ENCODE measurements at places on chromosomes 4 and X. TPM values are rescaled to one million over a fixed set of nuclear protein-coding genes. Genes with fewer than 3 reads are reported as not detected.

GRCh38 chr4:52269761-52270160 is 218.7 kb downstream of the SPATA18 start:
- H3K4me3 ChIP-seq = no peak overlapping the region
- no peak overlapping the region for H3K27ac ChIP-seq
- H3K4me1 ChIP-seq = no peaks in the 10 kb centered on the region

- no peaks in the 10 kb centered on the region for H3K4me1 ChIP-seq
These were observed 59.5 kb downstream of the RHOH start for GRCh38 chr4:40256329-40256728.

GRCh38 chrX:106957856-106958255 is 37.7 kb downstream of the CLDN2 start:
- H3K4me3 ChIP-seq = no peak overlapping the region
- H3K27ac ChIP-seq = no peak overlapping the region
- no peaks in the 10 kb centered on the region for H3K36me3 ChIP-seq
- DNase-seq = no peak

DNA sequence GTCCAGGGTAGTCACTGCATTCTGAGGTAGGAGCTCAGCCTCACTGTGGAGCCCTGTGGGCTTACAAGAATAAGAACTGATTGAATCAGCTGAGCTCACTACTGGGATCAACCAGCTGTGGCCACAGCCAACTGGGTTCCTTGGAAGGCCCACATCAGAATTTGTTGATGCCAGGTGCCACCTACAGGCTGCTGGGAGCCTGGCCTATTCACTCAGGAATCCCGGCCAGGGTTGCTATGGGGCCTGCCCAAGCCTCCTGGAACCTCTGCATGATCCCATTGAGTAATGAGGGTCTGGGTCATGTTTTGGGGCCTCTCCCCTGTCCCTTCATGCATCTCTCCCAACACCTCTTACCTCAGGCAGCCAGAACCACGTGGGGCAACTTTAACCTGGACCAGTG is 53.9 kb upstream of the KIAA1210 start:
- H3K27me3 ChIP-seq = no peaks in the 10 kb centered on the region
- no peak for DNase-seq
- no peaks in the 10 kb centered on the region for H3K36me3 ChIP-seq
- no peak overlapping the region for H3K27ac ChIP-seq
- H3K4me1 ChIP-seq = no peaks in the 10 kb centered on the region

GRCh38 chr4:138835832-138836533 is 179.6 kb upstream of the NOCT start:
- H3K27me3 ChIP-seq = no peaks in the 10 kb centered on the region
- H3K4me3 ChIP-seq = no peak overlapping the region
- no peaks in the 10 kb centered on the region for H3K4me1 ChIP-seq
- H3K36me3 ChIP-seq = no peaks in the 10 kb centered on the region
- no peak overlapping the region for H3K27ac ChIP-seq
- no peak for DNase-seq

GRCh38 chr4:6415031-6415705 is 57.2 kb downstream of the PPP2R2C start:
- H3K4me1 ChIP-seq = no peaks in the 10 kb centered on the region
- no peaks in the 10 kb centered on the region for H3K36me3 ChIP-seq
- no peak overlapping the region for H3K27ac ChIP-seq
- DNase-seq = peak; percentile 20
- no peak overlapping the region for H3K4me3 ChIP-seq
- H3K27me3 ChIP-seq = no peaks in the 10 kb centered on the region

GRCh38 chrX:30865015-30865414 is 24.0 kb downstream of the TAB3 start:
- H3K27me3 ChIP-seq = no peaks in the 10 kb centered on the region
- H3K27ac ChIP-seq = no peak overlapping the region
- no peak for DNase-seq
- peaks cover 2% of the 10 kb centered on the region for H3K4me1 ChIP-seq

DNA sequence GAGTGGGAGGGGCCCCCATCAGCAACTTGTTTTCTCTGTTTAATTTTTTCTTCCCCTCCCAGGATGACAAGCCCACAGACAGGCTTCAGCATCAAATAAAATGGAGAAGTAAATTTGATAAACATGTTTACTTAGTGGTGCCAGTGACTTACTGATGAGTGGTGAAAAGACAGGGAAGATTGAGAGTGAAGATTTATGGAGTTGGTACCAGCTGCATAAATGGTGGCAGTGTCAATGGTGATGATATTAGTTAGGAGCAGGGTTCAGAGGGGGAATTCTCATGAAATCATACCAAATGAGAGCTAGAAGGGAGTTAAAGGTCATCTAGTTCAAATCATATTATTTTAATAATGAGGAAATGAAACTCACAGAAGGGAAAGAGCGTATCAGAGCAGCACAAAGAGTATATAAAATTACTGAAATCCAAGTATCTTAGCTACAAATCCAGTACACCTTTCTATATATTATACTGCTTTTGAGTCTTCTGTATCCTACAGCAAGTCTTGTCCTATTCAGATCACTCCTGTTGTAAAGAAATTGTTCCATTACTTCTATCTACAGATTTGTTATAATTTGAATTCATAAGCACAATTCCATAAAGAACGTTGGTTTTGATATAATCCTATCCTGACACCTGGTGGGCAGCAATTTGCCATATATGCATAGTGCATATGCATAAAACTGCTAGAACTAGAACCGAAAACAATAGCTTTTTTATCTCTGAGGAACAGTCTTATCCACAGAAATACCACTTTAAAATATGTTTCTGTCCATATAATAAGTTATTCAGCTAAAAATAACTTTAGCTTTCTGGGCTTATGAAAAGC is 5.0 kb downstream of the P2RY10 start:
- no peaks in the 10 kb centered on the region for H3K27me3 ChIP-seq
- H3K4me3 ChIP-seq = no peak overlapping the region

DNA sequence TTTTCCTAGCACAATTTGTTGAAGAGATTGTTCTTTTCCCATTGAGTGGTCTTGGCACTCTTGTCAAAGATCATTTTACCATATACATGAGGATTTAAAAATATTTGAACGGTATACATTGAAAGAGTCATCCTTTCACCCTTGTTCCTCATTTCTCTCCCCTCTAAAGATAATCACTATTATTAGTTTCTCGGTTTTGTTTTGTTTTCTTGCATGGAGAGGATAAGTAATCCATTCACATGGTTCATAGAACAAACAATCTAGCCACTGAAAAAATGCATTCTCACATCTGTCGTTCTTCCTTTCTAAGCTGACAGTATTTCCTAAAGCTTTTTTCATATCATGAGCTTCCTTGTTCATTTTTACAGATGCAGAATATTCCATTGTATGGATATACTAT is 39.2 kb upstream of the MSMO1 start:
- H3K4me3 ChIP-seq = no peak overlapping the region
- H3K36me3 ChIP-seq = no peaks in the 10 kb centered on the region
- H3K4me1 ChIP-seq = no peaks in the 10 kb centered on the region
- no peaks in the 10 kb centered on the region for H3K27me3 ChIP-seq
- DNase-seq = no peak

DNA sequence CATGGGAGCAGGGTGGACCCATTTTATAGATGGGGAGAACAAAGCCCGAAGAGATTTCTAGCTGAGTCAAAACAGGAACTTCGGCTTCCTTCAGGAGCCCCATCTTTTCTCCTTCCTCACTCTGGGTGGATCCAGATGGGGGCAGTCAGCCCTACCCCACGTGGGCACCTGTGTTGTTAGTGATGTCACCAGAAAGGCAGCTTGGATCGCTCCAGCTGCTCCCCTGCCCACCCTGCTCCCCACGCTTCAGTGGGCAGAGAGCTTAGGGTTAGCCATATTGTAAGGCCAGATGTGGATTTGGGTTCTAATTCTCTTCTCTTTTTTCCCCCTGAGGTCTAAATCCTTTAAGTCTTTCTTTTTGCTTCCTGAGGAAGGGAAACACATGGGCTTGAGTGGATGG is 132.3 kb upstream of the PJA1 start:
- H3K4me1 ChIP-seq = no peaks in the 10 kb centered on the region
- no peak for DNase-seq
- no peaks in the 10 kb centered on the region for H3K27me3 ChIP-seq
- no peaks in the 10 kb centered on the region for H3K36me3 ChIP-seq
- no peak overlapping the region for H3K4me3 ChIP-seq

Gene SERPINA7
- not detected for total RNA-seq

GRCh38 chrX:37357436-37357835 is 8.3 kb downstream of the PRRG1 start:
- H3K4me3 ChIP-seq = no peak overlapping the region
- H3K4me1 ChIP-seq = no peaks in the 10 kb centered on the region
- H3K36me3 ChIP-seq = no peaks in the 10 kb centered on the region
- DNase-seq = no peak
- no peaks in the 10 kb centered on the region for H3K27me3 ChIP-seq

Gene GAGE2A
- not detected for total RNA-seq

Gene FGFBP2
- 0.84 TPM for total RNA-seq

Gene ARSJ
- 42.4 TPM for total RNA-seq

GRCh38 chr4:142416121-142416520 is 430.0 kb downstream of the INPP4B start:
- H3K4me1 ChIP-seq = no peaks in the 10 kb centered on the region
- no peaks in the 10 kb centered on the region for H3K36me3 ChIP-seq

Gene GPR78
- total RNA-seq = not detected

Gene PDE6B
- total RNA-seq = 2.4 TPM

GRCh38 chr4:122522944-122523343 is 66.4 kb upstream of the IL2 start:
- H3K4me1 ChIP-seq = no peaks in the 10 kb centered on the region
- no peaks in the 10 kb centered on the region for H3K36me3 ChIP-seq
- DNase-seq = no peak
- H3K4me3 ChIP-seq = no peak overlapping the region
- H3K27ac ChIP-seq = no peak overlapping the region
- H3K27me3 ChIP-seq = no peaks in the 10 kb centered on the region

Gene NFKB1
- total RNA-seq = 39.8 TPM

- H3K27me3 ChIP-seq = no peaks in the 10 kb centered on the region
- no peak overlapping the region for H3K4me3 ChIP-seq
- DNase-seq = no peak
These were observed 585.6 kb downstream of the IL1RAPL1 start for GRCh38 chrX:29172880-29173279.

- H3K4me3 ChIP-seq = no peak overlapping the region
- H3K27ac ChIP-seq = no peak overlapping the region
- H3K36me3 ChIP-seq = no peaks in the 10 kb centered on the region
- no peaks in the 10 kb centered on the region for H3K27me3 ChIP-seq
These were observed 59.9 kb downstream of the RTL9 start for GRCh38 chrX:110418316-110419235.

Gene FAM9B
- total RNA-seq = not detected

DNA sequence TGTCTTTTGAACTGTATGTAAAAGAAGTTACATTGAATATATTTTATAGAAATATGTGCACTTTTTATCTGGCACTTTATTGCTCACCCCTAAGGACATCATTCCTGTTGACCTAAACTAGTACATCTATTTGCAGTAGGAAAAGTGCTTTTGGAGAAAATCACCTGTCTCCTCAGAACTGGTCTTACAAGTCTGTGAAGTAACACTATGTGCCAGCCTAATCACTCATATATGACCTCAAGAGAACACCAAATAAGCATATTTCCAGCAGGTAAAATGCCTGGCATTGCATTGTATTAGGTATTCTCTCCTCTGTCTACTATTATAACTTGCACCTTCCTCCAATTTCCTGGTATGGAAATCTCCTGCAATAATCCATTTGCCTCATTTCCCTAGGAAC is 4.0 kb upstream of the GASK1B start:
- H3K27ac ChIP-seq = peak overlapping the region; percentile 84
- no peaks in the 10 kb centered on the region for H3K36me3 ChIP-seq
- H3K27me3 ChIP-seq = no peaks in the 10 kb centered on the region
- H3K4me1 ChIP-seq = peaks cover 7% of the 10 kb centered on the region
- H3K4me3 ChIP-seq = no peak overlapping the region

DNA sequence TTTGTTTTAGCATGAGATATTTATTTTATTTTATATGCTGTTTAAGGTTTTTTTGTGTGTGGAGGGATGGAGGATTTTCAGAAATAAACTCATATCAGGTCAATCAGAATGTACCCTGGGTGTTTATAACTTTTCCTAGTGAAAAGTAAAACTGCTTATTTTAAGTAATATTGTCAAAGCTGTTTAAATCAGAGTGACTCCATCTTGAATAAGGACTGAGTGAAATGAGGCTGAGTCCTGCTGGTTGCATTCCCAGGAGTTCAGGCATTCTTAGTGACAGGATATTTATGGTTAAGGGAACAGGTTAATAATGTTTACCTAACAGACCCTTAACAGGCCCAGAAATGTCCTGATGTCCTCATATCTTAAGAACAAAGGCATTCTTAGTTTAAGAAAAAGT is 1160.9 kb upstream of the PCDH7 start:
- no peaks in the 10 kb centered on the region for H3K27me3 ChIP-seq
- H3K27ac ChIP-seq = no peak overlapping the region
- no peak for DNase-seq
- H3K4me1 ChIP-seq = no peaks in the 10 kb centered on the region
- no peaks in the 10 kb centered on the region for H3K36me3 ChIP-seq

DNA sequence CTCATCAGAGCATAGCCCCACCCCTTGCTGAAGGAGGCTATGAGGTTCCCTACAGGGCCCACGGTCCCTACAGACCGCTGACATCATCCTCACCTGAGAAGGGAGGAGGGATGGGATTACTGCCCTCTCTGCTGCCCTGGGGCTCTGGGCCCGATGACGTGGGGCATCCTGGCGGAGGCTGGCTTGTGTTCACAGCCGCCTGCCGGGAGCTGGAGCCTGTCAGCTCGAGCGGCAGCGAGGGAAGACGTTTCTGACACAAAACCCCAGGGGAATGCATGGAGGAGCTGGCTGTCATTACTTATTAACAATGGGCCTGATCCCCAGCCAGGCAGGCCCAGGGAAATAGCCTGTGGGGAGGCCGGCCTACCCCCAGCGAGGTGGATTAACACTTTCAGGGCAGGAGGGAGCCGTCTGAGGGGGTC is 106.6 kb upstream of the ATP6AP2 start:
- H3K27me3 ChIP-seq = no peaks in the 10 kb centered on the region
- H3K4me3 ChIP-seq = no peak overlapping the region
- H3K36me3 ChIP-seq = no peaks in the 10 kb centered on the region
- H3K4me1 ChIP-seq = no peaks in the 10 kb centered on the region
- H3K27ac ChIP-seq = no peak overlapping the region
- DNase-seq = no peak

Gene CDX4
- not detected for total RNA-seq

GRCh38 chr4:100511896-100512295 is 5.9 kb downstream of the EMCN start:
- no peak overlapping the region for H3K27ac ChIP-seq
- H3K36me3 ChIP-seq = no peaks in the 10 kb centered on the region
- DNase-seq = no peak
- no peaks in the 10 kb centered on the region for H3K27me3 ChIP-seq
- no peak overlapping the region for H3K4me3 ChIP-seq

Gene PHOX2B
- total RNA-seq = not detected

GRCh38 chr4:138599965-138600364 is 357.8 kb upstream of the SLC7A11 start:
- H3K27ac ChIP-seq = no peak overlapping the region
- no peaks in the 10 kb centered on the region for H3K36me3 ChIP-seq

GRCh38 chr4:81225252-81225651 is 10.2 kb upstream of the PRKG2 start:
- no peaks in the 10 kb centered on the region for H3K4me1 ChIP-seq
- H3K4me3 ChIP-seq = no peak overlapping the region
- no peaks in the 10 kb centered on the region for H3K27me3 ChIP-seq

GRCh38 chr4:125689805-125690204 is 375.1 kb downstream of the FAT4 start:
- H3K4me3 ChIP-seq = no peak overlapping the region
- no peaks in the 10 kb centered on the region for H3K36me3 ChIP-seq
- H3K27ac ChIP-seq = no peak overlapping the region
- H3K4me1 ChIP-seq = no peaks in the 10 kb centered on the region
- DNase-seq = no peak
- H3K27me3 ChIP-seq = no peaks in the 10 kb centered on the region

- no peaks in the 10 kb centered on the region for H3K4me1 ChIP-seq
- no peak overlapping the region for H3K27ac ChIP-seq
- peak overlapping the region; percentile 40 for H3K4me3 ChIP-seq
- H3K36me3 ChIP-seq = no peaks in the 10 kb centered on the region
These were observed 329.4 kb downstream of the HNRNPD start for GRCh38 chr4:82044141-82044993.

Gene NDUFA1
- total RNA-seq = 53.8 TPM
